ENCODE measurements at places on chromosomes 13 and 19. TPM values are rescaled to one million over a fixed set of nuclear protein-coding genes. Genes with fewer than 3 reads are reported as not detected.

Gene CILP2
- total RNA-seq, result 0.71 TPM

Gene ZNF14
- total RNA-seq, result 40.7 TPM

Gene LYPD5
- not detected for total RNA-seq

Gene GIPR
- 9.4 TPM for total RNA-seq

Gene ANGPTL8
- not detected for total RNA-seq

Gene UNC13A
- 0.03 TPM for total RNA-seq

Gene LENG8
- 558 TPM for total RNA-seq

Gene DAZAP1
- total RNA-seq, result 144 TPM

Gene CA11
- total RNA-seq, result 10.3 TPM

Gene PGLYRP1
- total RNA-seq, result not detected

Gene IQCN
- 7.6 TPM for total RNA-seq

Gene HSPB6
- total RNA-seq, result not detected

Gene LRG1
- not detected for total RNA-seq

DNA sequence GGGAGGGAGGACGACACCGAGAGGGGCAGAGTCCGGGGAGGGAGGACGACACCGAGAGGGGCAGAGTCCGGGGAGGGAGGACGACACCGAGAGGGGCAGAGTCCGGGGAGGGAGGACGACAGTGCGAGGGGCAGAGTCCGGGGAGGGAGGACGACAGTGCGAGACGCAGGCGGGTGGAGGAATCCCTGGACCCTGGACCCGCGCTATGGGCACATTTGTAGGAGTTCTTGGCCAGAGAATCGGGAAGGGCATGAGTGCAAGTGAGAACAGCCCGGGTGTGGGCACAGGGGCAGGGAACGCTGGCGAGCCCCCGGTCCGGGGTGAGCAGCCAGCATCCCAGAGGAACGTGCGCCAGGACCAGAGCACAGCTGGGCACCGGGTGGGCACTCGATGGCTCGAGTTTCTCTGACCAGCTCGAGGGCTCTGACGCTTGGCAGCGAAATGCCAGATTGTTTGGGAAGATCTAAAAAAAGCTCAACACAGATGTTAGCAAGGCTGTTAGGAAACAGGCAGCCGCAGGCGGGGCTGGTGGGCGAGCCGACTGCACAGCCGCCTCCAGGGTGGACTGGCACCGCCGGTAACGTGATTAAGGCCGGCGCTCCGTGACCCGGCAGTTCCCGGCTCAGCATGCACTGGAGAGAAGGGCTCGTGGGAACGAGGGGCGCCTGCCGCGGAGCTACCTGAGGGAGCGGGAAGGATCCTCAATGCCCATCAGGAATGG lies 17.9 kb upstream of the C2CD4C start:
- no peak for DNase-seq

GRCh38 chr19:41300555-41300954 lies 9.4 kb upstream of the CCDC97 start:
- DNase-seq, result no peak

DNA sequence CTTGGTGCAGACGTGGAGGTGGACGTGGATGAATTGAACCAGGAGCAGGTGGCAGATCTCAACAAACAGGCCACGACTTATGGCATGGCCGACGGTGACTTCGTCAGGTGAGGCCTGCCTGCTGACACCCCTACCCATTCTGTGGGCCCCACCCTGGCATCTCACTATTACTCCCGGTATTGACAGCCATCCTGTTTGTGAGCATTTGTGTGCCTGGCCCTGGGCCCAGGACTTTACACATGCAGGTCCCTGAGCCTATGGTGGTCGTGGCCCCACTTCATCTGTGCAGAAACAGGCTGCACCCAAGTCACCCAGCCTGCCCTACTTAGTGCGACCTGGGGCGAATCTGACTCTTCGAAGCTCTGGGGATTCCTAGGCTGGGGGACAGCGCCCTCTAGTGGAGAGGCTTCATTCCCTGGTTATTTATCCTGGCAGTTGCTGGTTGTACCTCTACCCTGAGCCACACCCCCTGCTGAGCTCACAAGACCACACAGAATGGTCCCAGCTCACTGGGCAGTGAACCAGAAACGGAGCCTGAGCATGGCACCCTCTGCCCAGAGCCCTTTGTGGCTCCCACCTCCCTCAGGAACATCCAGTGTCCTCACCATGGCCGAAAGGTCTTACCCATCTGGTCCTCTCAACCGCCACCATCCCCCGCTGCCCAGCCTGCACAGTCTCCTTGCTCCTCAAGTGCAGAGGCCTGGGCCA lies 16.9 kb downstream of the ZNF296 start:
- DNase-seq, result peak; percentile 87

- no peak for DNase-seq
These were observed 123.8 kb downstream of the TM9SF2 start for GRCh38 chr13:99624936-99625540.

DNA sequence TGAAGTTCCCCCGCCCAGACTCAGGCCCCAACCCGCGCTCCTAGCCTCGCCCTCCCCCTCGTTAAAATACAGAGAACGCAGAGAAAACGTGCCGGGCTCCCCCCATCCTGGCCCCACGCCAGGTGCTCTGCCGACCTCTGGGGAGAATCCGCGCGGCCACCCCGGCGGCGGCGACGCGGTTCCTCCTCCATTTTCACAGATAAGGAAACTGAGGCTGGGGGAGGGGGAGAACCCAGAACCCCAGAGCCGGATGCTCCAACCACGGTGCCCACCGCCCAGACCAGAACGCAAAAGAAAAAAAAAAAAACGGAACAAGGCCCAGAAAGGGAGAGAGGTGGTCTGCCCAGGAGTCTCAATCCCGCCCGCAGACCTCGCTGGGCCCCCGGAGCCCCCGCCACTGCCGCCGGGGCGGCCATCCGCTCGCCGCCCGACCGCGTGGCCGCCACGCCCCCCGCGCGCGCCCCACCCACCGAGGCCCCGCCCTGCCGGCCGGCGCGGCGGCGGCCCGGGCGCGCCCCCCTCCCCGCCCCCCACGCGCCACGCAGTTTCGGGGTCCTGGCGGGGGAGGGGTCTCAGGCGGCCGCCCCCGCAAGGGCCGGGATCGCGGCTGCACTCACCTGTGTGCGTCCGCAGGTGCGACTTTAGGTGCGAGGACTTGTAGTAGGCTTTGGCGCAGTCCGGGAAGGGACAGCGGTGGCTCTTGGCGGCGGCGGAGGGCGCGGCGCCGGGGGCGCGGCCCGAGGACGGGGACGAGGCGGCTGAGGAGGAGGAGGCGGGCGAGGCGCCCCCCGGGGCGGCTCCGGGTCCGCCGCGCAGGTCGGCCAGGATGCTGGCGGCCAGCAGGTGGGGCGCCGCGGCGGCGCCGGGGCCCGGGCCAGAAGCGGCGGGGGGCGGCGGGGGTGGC lies 703 bp downstream of the KLF16 start:
- DNase-seq, result peak; percentile 54

DNA sequence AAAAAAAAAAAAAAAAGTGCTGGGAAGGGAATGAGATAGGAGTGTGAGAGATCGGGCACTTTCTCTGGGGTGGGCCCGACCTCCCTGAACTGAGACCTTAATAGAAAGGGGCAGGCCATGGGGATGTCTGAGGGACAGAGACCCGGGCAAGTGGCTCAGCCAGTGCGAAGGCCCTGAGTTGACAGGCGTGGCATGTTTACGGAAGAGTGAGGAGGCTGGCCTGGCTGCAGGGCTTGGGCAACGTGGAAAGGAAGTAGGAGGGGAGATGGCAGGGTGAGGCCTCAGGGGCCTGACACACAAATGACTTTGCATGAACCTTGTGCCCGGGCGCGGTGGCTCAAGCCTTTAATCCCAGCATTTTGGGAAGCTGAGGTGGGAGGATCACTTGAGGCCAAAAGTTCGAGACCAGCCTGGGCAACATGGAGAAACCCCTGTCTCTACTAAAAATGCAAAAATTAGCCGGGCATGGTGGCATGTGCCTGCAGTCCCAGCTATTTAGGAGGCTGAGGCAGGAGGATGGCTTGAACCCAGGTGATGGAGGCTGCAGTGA lies 13.9 kb downstream of the FCHO1 start:
- DNase-seq, result no peak

DNA sequence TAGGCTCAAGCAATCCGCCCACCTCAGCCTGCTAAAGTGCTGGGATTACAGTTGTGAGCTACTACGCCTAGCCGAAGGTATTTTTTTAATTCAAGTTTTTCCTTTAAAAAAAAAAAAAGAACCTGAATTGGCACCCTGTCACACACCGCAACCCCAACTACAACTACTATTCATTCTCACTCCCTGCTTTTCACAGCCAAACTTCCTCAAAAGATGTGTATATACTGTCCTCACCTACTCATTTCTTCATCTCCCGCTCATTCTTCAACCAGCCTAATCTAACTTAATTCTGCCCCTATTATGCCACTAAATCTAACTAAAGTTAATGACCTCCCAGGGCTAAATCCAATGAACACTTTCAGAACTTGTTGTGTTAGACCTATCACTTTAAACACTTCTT lies 12.7 kb upstream of the WBP4 start:
- no peak for DNase-seq

- no peak for DNase-seq
These were observed 21.1 kb upstream of the PLEKHF1 start for GRCh38 chr19:29644210-29644609.

GRCh38 chr13:105219651-105220050 lies 1315.8 kb downstream of the EFNB2 start:
- no peak for DNase-seq

GRCh38 chr13:97844151-97844550 lies 109.3 kb upstream of the IPO5 start:
- DNase-seq, result no peak

GRCh38 chr13:111183087-111183645 lies 68.1 kb downstream of the ARHGEF7 start:
- no peak for DNase-seq

GRCh38 chr19:5703819-5704818 lies 14.0 kb downstream of the RPL36 start:
- no peak for DNase-seq

GRCh38 chr19:42150911-42151361 lies 18.7 kb upstream of the POU2F2 start:
- DNase-seq, result no peak

DNA sequence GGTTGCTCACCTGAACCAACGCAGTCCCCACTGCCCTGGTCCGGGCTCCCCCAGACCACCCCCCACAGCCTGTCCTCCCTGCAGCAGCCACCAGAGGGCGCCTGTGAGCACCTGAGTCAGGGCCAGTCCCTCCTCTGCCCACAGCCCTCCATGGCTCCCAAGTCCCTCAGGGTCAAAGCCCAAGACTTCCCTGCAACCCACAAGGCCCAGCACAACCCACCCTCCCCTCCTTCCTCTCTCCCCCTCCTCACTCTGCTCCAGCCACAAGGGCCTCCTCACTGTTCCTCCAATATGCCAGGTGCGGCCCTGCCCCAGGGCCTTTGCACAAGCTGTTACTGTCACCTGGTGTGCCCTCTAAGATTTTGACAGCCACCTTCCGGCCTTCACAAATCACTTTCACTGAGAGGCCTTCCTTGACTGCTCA lies 10.9 kb downstream of the GNA15 start:
- peak; percentile 66 for DNase-seq

DNA sequence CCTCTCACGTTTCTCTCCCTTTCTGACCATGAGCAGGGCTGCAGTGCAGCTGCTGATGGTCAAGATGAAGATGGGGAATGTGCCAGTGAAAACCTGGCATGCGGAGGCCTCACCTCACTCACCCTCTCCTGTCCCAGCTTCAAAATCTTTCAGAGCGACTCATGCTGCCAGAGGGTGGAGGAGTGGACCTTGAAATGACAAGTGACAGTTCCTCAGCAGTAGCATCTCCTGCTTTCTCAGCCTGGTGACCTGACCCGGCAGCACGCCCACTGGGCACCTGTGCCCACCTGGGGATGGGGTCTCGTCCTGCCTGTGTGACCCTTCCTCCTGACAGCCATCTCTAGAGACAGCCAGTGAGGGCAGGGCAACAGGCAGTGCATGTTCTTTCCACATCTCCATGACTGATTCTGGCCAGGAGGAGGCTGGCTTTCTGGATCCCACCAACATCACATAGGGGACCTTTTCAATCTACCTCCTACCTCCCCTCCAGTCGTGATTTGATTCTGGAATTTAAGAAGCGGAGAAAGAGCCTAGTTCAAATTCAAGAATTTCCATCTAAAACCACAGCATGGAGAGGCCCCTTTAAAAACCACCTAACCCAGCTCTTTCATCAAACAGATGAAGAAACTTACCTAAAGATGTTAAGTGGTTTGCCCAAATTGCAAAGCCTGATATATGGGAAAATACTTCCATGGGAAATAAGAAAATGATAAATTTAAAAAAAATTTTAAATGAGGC lies 45.8 kb downstream of the RFX2 start:
- DNase-seq, result no peak

DNA sequence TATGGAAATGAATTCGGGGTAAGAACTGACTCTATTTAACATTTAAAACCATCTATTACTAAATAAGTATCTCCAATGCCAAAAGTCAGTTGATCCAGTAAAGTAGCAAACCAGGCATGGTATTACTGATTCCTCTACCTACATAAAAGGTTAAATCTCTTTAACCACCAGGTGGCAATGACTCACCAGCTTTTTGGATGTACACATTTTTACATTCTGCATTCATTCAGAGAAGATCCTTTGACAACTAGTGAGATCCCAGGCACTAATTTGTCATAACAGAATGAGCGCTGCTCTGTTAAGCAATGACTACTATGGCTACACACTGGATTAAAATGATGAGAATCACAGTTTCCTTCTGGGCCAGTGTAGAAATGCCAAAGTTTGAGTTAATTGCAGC lies 329.8 kb upstream of the GPC6 start:
- DNase-seq, result no peak

DNA sequence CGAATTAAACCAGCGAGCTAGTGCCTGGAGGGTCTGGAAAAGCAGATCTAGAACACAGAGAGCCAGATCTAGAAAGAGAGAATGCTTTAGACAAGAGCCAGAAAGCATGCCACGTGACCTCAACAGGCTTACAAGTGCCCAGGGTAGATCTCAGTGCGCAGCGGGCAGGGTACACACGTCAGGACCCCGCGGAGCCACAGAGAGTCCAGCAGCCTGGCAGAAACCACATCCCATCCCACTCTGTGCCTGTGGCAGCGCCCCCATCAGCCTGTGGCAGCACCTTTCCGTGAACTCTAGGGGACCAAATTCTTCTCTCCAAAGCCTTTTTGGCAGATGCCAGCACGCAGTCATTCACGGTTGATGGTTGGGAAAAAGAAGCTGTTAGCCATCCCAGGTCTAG lies 5.9 kb downstream of the ARHGEF1 start:
- peak; percentile 80 for DNase-seq

All from CD8-positive, alpha-beta T cell (primary cell).